Fibroblast of gingiva (primary cell): ENCODE measurements at places on chromosomes 2 and 18.

- DNase-seq = no peak
Observed at GRCh38 chr2:112257575-112257974, 2.7 kb upstream of the ZC3H8 start.

DNA sequence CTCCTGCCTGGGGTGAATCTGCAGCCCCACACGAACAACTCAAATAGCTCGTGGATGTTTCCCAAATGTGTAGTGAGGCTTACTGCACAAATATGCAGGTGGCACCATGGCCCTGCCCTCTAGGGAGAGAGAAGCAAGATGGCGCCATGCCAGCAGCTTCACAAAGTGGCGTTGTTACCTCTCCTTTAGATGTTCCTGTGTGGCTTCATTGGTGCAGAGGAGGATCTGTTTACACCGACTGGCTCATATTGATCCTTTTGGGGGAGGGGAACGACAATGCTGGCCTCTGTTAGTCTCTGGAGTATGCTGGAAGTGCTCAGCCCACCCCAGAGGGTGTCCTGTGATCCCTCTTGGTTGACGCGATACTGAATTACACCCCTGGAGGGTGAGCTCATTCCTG, 99.5 kb upstream of the GATA6 start:
- DNase-seq = no peak

DNA sequence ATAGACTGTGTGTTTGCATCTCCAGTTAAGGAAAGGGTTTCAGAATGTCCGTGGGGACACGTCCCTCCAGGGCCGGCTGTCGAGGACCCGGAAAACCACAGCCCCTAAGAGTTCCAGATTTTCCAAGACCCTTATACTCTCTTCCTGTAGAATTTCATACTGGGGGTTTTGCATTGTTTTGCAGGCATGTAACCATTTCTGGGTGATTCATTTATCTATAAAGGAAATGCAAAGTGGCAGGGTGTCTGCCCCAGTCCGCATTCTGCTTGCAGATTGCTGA, 8.5 kb downstream of the SP9 start:
- no peak for DNase-seq

GRCh38 chr2:24881623-24882022, 38.4 kb downstream of the ADCY3 start:
- no peak for DNase-seq

- DNase-seq = no peak
Observed at GRCh38 chr2:77034445-77034844, 487.7 kb downstream of the LRRTM4 start.

- DNase-seq = no peak
Observed at GRCh38 chr18:6745504-6746031, 16.1 kb downstream of the ARHGAP28 start.

GRCh38 chr18:7571626-7572025, 4.5 kb downstream of the PTPRM start:
- DNase-seq = no peak

GRCh38 chr2:144385381-144385780, 134.5 kb downstream of the ZEB2 start:
- DNase-seq = no peak

DNA sequence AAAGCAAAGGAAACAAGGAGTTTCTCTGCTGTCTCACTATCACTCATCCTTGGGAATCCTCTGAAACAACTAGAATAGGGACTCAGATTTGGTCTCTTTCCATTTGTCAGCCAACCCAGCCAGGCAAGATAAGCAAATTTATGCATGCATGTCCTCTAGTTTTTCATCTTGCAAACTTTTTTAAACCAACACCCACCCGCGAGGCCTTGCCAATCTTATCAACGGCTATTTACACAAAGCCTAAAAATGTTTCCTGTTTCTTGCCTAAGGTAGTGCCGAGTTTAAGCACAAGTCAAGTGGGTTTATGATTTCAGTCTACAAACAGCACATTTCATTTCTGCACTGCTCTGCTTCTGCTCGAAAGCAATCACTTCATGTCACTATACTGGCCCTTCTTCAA, 240.9 kb downstream of the STK39 start:
- no peak for DNase-seq

GRCh38 chr18:24631243-24632025, 171.0 kb downstream of the HRH4 start:
- no peak for DNase-seq

DNA sequence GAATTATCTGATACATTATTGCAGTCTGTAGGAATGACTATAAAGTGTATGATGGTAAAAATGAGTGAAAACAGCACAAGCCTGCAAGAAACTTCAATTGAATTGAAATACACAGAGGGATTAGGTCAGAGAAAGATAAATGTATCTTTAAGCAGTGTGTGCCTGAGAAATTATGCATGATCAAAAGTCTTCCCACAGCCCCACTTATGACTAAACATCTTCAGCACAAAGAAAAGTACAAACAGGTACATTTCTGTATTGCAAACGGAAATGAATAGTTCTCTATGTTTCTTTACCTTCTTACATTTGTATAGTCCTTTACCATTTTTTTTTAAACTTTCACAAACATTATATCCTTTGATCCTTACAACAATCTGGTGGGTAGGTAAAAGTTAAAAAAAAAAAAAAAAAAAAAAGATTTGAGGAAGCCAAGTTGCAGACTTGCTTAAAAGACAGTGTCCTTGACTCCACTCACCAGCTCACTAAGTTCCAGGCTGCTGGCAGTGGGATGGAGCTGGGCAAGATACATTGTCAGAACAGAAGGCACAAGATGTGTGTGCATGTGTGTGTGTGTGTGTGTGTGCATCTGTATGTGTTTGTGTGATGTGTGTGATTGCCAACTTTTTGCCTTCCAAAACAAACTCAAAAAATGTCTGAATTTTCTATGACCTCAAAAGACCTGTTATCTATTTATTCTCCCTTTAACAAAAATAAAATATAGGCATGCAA, 423.7 kb upstream of the ACVR2A start:
- no peak for DNase-seq
